ENCODE measurements at places on chromosomes 11 and 22.

DNA sequence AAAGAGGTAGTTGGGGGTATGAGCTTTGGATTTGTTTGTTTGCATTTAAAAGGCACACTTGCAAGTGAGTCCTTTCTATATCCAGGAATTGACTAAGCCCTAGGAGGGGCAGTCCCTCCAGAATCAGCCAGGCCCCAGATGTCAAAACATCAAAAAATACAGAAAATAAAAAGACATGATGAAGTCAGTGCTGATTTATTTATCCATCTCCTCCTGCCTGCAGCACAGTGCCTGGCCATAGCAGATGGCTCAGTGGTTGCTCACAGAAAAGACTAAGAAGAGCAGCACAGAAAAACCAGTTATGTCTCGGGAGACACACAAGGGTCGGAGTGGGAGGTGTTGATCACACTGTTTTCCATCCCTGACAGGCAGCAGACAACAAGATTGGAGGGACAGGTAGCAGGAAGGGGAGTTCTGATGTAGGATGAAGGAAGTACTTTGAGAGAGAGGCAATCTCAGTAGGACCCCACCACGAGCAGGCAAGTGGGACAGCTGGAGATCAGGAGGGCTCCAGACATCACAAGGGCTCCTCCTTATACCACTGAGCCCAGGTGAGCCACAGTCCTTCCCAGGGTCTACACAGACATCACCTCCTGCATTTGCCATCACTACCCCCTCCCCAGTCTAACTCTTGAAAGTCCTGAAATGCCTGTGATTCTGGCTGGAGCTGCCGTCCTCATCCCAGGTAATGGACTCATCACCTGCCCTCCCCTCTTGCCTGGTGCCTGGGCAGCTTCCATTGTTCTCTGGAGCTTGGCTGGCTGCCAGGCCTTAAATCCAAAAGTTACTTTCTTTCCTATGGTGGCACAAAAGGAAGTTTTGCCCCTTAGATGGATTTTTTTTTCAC, 32.3 kb downstream of the TMPRSS5 start:
- no peak for DNase-seq

GRCh38 chr11:134691985-134692384, 279.9 kb upstream of the B3GAT1 start:
- no peak for DNase-seq

- no peak for DNase-seq
These were observed 54.4 kb upstream of the FDX1 start for GRCh38 chr11:110375351-110375750.

DNA sequence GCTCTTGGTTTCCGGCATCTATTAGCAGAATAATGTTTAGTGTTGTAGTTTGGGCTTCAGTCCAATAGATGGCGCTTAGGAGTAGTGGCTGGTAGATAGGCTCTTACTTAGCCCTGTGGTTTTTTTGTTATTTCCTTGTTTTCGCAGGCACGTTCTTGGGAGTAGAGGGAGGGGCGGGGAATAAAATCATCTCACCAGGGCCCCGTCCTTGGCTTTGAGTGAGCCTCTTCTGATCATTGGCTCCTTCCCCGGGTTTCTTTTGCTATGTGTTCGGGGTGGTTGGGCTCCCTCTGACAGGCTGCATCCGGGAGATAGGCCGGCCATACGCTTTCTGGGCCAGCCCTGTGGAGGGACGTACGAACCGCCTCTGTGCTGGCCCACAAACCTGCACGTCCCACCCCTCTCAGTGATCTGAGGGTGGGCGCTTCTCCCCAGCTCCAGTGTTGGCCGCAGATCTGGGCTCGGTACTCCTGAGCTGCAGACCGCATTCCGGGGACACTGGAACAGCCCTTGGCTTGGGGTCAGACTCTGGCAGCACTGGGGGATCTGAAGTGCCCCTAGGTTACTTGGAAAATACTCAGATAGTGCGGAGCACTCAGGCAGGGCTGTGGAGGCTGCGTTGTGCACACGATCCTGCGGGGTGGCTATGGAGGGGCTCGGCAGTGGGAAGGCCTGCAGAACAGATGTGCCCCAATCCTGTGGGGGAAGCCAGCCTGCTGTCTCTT, 217.0 kb downstream of the DYNC2H1 start:
- no peak for DNase-seq

GRCh38 chr22:40678493-40679248, 613 bp upstream of the MCHR1 start:
- no peak for DNase-seq

DNA sequence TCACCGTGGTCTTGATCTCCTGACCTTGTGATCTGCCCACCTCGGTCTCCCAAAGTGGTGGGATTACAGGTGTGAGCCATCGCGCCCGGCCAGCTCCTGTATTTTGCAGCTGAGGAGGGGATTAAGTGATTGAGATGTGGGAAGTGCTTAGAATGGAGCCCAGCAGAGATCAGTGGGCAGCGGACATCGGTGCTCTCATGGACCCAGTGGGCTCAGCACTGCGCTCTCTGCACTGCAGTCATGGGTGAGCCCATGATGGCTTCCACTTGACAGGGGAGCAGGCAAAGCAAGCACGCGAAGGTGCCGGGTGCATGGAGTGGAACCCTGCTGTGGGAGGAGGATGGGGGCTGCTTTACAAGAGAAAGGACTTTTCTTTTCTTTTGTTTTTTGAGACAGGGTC, 9.1 kb upstream of the CCDC88B start:
- no peak for DNase-seq

- DNase-seq: no peak
These were observed 3.7 kb upstream of the CHST1 start for GRCh38 chr11:45669146-45669545.

DNA sequence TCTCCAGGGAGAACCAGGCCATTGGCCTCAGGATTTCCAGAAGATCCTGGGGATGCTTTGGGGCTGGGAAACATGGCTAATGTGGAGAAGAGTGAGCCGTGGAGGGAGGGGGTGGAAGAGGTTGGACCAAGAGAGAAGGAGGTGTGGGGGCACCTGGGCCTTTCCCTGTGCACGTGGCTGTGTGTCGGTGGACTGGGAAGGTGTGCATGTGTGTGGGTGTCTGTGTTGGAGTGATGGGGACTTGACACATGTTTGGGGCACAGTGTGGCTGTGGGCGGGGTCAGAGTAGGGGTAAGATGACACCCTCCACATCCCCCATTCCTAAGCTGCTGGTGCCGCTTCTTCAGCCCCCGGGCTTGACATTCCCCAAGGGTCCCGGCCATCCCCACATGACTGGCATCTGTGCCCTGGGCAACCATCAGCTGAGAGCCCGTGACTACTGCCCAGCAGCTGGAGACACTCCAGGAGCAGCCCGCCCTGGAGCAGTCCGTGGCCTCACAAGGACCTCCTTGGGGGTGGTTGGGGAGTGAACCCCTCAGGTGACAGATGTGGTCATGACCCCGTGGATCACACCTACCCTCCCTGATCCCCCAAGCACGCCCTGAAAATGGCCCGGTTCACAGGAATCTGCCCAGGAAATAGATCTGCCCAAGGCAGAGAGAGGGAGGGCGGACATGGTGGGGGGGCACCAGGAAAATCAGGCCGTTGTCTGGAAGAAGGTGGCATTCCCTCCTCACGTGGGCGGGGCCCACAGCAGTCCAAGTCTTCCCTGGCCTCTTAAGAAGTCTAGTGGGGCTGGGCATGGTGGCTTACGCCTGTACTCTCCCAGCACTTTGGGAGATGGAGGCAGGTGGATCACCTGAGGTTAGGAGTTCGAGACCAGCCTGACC, 34.8 kb upstream of the SOX10 start:
- DNase-seq: no peak

- DNase-seq: no peak
These were observed 45.8 kb downstream of the MIAT start for GRCh38 chr22:26702906-26703830.

DNA sequence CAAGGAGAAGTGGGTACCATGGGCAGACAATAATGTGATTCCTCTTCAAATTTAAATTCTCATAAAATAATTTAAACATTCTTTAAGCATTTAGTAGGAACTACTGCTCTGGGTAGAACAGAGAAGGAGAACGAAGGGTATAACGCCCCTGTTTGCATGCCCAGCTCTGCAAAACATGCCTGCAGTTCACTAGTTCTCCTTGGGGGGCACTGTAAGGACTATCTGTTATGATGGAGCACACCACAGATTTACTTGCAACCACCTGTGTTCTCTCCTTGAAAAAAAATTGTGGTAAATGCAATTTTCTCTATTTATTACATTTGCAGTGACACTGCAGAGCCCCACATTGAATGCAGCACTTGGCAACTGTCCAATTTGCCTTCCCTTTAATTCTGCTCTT, 100.3 kb downstream of the GUCY1A2 start:
- DNase-seq: no peak

DNA sequence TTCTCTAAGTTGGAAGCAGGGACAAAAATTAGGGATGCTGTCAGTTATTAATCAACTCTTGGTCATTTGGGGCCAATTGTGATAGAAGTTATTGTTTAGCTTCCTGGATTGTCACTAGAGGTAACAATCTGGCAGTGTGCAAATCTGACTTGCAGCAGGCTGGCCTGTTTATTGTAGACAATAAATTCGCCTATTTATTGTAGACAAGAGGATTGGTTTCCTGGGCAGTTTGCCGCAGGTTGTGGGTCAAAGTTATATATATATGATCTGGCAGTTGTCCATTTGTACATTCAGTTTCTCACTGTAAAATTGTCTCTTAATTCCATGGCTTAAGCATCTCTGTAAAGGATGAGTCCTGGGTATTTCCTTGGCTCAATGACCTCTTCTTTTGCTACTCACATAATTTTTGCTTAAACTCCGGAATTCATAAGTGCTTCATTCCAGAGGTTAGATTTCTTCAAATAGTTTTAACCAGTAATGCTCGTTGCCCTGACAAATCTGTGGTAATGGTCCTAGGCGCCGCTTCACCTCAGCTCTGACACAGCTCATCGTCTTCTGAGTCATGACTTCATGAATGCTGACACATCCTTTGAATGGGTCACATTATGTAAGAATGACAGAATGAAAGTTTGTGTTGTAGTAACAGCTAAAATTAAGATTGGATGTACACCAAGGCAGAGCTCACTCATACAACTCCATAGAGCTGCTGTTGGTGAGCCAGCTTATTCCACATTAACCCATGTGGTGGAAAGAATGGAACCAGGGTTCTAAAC, 7.8 kb upstream of the MMP3 start:
- DNase-seq: no peak

DNA sequence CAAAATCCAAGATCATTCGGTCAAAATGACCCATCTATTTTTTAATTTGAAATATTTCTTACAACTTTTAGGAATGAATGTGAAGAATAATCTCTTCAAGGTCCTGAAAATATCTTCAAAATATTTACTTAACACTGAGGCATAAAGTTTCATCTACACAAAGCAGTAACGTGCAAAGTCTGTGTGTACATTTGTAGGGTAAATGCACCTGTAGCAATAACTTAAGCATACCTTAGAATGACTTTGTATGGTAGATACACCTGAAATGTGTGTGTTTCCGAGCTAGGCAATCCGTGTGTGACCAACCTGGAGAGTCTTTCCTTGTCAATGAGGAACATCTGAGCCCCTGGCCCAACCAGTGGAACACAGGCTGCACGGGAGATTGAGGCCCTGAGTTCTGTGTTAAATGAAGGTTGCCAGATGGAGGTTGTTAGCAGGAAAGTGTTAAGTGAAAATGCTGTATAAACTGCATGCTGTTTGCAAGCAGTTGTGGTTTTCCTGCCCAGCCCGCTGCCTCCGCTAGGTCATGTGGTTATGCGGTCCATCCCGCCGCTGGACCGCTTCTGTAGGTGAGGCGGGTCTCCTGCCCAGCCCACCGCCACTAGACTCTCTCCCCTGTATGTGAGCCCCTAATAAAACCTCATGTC, 7.6 kb upstream of the CTR9 start:
- DNase-seq: no peak

DNA sequence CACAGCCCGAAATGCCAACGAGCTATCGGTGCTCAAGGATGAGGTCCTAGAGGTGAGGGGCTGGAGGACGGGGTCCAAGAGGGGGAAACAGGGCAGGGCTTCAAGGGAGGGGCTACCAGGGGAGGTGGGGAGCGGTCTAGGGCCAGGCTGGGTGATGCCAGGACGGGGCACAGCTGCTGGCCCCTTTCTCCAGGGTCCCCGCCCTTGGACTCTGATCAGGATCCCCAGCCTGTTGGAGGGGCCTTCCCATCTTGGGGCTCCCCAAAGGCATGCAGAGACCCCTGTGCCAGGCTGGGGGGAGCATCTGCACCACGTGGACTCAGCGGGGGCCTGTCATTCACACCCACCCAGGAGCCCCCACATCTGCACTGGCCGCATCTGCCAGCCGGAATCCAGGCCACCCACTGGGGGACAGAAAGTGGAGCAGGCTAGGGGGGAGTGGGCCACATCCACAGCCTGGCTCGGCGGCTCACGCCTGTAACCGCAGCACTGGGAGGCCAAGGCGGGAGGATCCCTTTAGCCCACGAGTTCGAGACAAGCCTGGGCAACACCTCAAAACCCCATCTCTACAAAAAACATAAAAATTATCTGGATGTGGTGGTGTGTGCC, 18.9 kb downstream of the EPS8L2 start:
- peak; percentile 47 for DNase-seq

DNA sequence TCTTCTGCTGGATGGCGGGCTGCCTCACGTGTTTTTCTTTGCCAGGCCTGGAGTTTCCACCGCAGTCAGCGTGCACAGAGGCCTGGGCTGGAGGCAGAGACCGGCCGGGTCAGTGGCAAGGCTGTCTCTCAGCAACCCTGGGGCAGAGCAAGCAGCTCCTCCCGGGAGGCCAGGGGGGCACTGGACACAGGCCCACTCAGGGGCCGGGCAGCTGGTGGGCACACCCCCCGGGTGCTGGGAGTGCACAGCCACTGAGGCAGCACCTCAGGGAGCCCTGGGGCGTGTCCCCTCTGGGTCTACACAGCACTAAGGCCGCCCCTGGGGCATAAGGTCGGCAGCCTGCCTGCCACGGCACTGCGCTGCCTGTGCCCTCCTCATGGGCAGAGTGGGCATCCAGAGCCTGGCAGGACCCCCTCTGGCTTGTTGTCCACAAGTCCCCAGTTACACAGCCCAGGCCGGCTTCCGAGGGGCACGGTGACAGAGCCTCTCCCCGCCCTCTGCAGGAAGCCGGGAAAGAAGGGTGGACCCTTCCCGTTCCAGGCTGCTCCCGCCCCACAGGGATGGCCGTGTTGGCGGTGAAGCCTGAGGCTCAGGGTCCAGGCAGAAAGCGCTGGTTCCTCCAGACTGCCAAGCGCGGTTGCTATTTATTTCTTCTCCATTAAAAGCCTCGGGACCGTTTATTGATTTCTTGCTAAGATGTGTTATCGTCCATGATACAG, 18.5 kb upstream of the TH start:
- DNase-seq: no peak

DNA sequence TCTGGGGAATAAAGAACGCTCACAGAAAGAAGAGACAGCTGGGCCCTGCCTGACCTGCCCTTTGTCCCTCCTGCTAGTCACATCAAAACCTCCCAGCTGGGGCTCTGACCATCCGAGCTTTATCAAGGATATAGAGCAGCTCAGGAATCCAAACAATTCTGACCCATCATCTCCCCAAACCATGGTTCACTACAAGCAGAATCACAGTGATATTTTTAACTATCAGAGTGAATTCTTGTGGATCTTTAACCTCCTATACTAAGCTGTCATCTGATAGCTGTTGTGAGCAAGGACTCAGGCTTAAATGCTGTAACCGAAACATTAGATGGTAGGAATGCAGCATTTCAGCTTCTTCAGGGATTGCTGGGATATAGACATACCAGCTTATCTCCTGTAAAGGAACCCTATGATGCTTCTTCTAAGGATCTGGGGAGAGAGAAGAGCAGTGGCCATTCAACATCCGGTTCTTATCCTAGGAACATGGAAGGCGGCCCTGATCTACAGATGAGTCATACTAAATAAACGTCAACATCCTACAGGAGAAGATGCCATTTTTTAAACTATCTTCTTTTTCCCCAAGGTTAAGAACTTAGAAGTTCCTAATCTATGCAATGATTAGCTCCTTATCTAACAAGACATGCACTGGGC, 84.7 kb upstream of the AKIP1 start:
- DNase-seq: no peak

GRCh38 chr11:44621140-44621681, 55.7 kb downstream of the CD82 start:
- peak; percentile 91 for DNase-seq

Data from right forelimb (tissue), 1 donor.